Stimulated activated CD8-positive, alpha-beta memory T cell treated with anti-CD3 and anti-CD28 coated beads, Interleukin-4, amount 100 ng/mL, for 1 hour (primary cell): ENCODE measurements at places on chromosomes 5 and 9.

DNA sequence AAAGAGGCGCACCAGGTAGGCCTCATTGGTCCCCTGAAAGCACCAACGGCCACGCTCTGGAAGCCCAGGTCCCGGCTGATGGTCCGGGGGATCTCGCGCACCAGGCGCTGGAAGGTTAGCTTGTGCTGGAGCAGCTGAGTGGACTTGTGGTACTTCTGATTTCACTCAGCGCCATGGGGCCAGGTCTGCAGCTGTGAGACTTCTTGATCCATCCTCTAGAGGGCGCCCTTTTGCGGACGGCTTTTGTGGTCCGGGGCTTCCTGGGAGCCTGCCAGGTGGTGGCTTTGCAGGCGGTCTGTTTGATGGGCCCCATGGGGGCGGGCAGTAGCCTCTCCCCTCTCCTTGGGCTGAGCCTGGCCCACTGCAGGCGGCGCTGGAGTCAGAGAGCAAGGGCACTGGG lies 10.4 kb downstream of the TAF11L12 start:
- DNase-seq, result no peak

DNA sequence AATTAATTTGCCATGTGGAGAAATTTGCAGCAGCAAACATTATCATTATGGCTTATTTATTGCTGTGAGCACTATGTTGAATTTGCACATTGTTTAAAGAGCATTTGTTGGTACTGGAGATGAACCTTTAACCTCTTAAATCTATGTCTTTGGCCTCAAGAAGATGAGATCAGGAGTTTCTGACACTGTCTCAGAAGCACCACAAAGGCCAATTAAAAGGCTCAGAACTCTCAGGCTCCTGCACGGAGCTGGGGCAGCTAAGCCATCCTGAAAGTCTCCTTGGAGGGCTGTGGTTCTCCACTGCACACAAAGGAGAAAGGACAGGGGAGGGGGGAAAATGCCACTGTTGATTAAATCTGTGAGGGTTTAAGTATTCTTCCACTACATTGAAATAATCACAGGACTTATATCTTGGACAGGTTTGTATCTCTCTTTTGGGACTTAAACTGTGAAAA lies 33.1 kb downstream of the ZNF366 start:
- DNase-seq, result no peak

GRCh38 chr9:71796100-71796767 lies 27.9 kb upstream of the CEMIP2 start:
- no peak for DNase-seq

GRCh38 chr5:100867039-100867562 lies 36.0 kb downstream of the ST8SIA4 start:
- no peak for DNase-seq

- no peak for DNase-seq
Measured at GRCh38 chr9:114500697-114501292, 4.5 kb downstream of the WHRN start.

GRCh38 chr9:112352209-112352608 lies 18.8 kb upstream of the PTBP3 start:
- no peak for DNase-seq

GRCh38 chr9:119905724-119906123 lies 536.5 kb upstream of the BRINP1 start:
- DNase-seq, result no peak

GRCh38 chr5:139855946-139856540 lies 60.4 kb downstream of the PSD2 start:
- no peak for DNase-seq
